NCI-H1436 (cell line): ENCODE measurements at places on chromosomes 16 and 17.

DNA sequence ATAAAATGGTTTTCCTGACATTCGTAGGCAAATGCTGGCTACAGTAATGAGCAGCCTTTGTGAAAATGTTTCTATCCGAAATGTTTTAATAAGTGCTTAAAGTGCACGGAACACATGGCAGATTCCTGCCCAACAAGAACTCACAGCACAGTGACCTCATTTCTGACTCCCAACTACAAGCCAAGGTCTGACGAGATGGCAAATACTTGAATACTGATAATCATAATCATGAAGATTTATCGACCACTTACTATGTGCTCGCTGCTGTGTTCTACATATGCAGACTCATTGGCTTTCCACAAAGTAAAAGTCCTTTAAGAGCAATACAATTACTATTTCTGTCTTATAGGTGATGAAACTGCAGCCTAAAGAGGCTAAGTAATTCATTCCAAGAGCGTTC, 238.1 kb upstream of the CDH5 start:
- DNase-seq, result no peak

GRCh38 chr17:35588196-35588920, 1.2 kb downstream of the AP2B1 start:
- DNase-seq, result no peak

DNA sequence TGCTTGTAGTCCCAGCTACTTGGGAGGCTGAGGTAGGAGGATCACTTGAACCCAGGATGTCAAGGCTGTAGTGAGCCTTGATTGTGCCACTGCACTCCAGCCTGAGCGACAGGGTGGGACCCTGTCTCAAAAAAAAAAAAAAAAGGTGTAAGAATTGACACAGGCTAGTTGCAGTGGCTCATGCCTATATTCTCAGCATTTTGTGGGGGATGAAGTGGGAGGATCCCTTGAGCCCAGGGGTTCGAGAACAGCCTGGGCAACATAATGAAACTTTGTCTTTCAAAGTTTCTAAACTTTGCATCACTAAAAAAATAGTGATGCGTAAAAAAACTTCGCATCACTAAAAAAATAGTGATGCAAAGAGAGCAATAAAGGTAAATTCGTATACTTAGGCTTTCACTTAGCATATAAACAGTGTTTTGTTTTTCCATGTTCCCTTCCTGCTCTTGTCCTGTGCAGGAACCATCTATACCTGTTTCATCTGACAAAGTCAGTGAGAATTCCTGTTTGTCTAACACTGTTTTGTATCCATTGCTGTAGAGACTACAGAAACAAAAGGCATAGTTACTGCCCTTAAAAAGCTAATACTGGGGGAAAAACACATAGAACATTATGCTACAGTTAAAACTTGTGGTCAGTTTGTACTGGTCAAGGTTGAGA, 32.1 kb downstream of the CTCF start:
- DNase-seq, result no peak

- no peak for DNase-seq
Observed at GRCh38 chr16:29192329-29193247, 207.7 kb downstream of the LAT start.

DNA sequence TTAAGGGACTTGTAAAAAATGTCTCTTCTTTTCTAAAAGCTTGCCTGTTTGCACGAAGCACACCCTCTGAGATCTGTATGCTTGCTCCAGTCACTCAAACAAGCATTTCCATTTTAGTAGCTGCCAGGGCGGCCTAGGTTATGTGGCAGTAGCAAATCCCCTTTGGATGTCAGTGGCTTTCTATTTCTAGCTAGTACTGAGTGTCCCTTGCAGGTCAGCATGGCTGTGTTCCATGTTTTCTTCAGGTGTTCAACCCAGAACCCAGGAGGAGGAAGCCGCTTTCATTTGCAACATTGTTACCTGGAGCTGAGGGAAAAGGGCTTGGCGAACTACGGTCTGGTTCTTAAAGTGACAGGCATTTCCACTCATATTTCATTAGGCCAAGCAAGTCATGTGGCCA, 36.4 kb downstream of the FOXL1 start:
- DNase-seq, result no peak

DNA sequence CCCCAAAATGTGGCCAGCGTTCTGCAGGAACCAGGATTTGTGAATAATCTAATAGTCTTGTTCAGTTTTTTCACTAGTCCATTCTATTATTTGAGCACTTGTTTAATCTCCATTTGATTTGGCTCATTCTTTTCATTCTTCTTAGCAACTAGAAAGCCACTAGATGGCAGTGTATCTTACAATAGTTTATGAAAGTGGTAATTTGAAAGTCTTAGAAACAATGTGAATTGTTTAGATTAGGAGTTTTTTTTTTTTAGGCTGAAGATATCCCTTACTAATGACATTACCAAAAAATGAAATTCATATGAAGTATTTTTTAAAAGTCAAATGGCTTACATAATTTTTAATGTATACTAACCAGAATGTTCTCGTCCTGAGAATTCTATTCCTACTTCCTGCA, 6.7 kb downstream of the ERI2 start:
- DNase-seq, result peak; percentile 6

DNA sequence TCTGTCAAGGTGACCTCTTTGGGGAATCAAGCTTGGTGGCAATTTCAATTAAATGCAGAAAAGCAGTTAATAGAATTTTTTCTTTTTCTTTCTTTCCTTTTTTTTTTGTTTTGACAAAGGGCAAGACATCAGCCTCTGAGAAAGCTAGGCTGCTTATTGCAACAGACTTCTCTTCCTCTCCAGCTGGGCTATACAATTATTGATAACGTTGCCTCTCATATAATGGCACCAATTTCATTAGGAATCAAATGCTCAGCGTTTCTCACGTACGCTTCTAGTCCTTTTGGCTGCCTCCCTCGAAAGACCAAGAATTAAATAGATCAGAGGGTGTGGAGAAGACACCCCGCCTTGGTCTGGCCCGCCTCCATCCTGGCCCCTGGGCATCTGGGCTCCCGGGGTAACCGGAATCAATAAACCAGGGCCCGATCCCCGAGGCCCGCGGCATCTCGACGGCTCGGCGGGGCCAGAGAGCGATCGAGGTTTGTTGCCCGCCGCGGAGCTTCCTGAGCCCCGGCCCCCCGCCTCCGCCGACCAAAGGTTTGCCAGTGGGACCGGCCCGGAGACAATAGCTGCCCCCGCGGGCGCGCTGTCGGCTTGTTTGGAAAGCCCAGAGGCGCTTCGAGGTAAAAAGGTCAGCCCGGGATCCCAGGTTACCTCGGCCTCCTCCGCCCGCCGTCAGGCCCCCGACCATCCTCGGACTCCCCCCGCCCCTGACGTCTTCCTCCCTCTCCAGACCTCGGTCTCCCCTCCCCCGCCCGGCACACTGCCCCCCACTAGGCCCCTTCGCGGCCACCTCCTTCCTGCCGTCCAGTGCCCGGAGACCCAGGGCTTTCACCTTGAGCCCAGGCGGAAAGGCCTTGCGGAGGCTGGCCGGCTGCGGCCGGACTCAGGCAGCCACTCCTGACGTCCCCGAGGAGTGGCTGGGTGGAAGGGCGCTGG, 3.9 kb downstream of the HOXB1 start:
- DNase-seq, result no peak

DNA sequence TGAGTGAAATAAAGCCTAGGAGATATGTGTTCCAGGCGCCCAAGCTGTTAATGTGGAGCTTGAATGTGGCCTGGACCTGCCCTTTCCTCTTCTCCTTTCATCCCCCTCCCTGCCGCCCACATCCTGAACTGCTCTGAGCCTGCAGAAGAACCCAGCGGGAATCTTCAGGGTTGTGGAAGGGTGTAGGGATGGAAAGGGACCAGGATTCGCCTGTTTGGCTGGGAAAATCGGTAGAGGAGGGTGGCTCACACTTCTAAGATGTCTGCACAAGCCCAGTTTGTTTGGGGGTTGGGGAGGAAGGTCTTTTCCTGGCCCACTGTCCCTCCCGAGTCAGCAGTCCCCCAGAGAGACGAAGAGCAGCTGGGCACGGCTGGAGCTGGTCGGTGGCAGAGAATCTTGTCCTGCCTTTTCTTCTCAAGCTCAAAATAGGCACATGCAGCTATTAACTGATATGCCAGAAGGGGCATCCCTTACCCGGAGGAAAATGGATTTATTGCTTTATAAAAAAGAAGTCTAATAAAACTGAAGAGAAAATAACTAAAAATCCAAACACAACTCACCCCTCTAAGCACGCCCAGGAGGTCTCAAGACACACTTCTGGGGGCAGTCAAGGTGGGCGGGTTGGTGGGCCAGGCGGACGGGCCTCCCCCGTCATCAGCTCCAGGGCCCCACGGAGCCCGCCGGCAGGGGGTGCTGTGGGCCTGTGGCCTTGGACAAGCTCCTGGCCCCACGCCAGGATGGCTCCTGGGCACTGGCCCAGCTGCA, 11.5 kb upstream of the PITPNA start:
- DNase-seq, result peak; percentile 78
